ENCODE measurements at places on chromosomes 1 and 21. TPM values are rescaled to one million over a fixed set of nuclear protein-coding genes. Genes with fewer than 3 reads are reported as not detected.

DNAJC11 gene
- 53.1 TPM for polyA plus RNA-seq

EFNA1 gene
- polyA plus RNA-seq = 116 TPM

LEMD1 gene
- 0.91 TPM for polyA plus RNA-seq

KIAA1614 gene
- 0.12 TPM for polyA plus RNA-seq

OLIG1 gene
- polyA plus RNA-seq = not detected

AVPR1B gene
- polyA plus RNA-seq = not detected

OBSCN gene
- 3.5 TPM for polyA plus RNA-seq

GRCh38 chr1:240031009-240031408 is 60.7 kb upstream of the FMN2 start:
- DNase-seq = no peak

DNA sequence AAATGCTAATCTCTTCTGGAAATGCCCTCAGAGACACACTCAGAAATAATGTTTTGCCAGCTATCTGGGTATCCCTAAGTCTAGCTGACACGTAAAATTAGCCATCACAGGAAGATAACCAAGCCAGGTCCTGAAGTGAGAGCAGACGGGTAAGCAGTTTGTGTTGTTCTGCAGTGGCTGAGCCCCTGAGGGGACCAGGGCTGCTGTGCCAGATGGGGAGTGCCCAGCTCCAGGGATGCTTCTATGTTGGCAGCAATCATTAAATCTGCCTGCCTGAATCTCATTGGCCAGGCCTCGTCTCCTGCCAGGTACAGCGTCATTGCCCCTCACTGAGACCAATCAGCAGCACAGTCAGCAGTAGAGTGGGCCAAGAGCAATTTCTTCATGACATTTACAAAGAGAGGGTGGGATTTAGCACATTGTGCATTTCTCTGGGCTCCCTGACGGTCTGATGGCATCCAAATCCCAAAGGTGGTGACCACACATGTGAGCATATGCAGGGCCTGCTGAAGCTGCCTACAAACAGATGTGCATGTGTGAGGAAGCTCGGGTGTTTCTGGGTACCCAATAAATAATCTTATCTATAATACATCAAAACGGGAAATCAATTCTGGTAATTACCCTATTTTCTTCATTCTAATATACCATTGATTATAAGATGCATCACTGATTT is 58.7 kb upstream of the LRRN2 start:
- no peak for DNase-seq

- no peak for DNase-seq
Observed at GRCh38 chr1:244836135-244836521, 670 bp downstream of the COX20 start.

- DNase-seq = no peak
Observed at GRCh38 chr1:65278376-65279069, 30.8 kb upstream of the DNAJC6 start.

- no peak for DNase-seq
Observed at GRCh38 chr1:43269627-43270375, at the start of gene TMEM125. TSS of gene TMEM125 (plus strand) at chr1:43269983. CDS start at chr1:43272723, 2,740 bp downstream.

DNA sequence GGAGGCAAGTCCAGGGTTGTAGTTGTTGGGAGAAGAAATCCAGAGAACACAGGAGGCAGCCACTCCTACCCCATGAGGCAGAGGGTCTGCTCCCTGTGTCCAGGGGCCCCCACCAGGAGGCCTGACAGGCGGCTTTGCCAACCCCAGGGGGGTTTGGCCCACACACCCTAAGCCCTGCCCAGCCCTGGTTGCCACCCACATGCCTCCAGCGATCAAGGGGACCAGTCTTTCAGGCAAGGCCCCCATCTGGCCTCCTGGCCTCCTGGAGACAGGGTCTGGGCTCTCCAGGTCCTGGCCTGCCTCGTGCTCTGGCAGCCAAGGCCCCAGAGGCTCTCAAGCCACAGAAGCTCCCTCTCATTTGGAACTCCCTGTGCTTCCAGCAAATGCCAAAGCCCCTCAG is 38.5 kb downstream of the SDC3 start:
- no peak for DNase-seq

- no peak for DNase-seq
Observed at GRCh38 chr1:85317560-85317959, 41.1 kb upstream of the BCL10 start.

All from keratinocyte (primary cell).